HT1080 (cell line): ENCODE measurements at places on chromosomes 5 and 9. TPM values are rescaled to one million over a fixed set of nuclear protein-coding genes. Genes with fewer than 3 reads are reported as not detected.

GRCh38 chr9:19148187-19148586 lies 20.9 kb upstream of the PLIN2 start:
- no peak for DNase-seq

- no peak for DNase-seq
Measured at GRCh38 chr9:19630760-19631159, 158.1 kb downstream of the SLC24A2 start.

DNA sequence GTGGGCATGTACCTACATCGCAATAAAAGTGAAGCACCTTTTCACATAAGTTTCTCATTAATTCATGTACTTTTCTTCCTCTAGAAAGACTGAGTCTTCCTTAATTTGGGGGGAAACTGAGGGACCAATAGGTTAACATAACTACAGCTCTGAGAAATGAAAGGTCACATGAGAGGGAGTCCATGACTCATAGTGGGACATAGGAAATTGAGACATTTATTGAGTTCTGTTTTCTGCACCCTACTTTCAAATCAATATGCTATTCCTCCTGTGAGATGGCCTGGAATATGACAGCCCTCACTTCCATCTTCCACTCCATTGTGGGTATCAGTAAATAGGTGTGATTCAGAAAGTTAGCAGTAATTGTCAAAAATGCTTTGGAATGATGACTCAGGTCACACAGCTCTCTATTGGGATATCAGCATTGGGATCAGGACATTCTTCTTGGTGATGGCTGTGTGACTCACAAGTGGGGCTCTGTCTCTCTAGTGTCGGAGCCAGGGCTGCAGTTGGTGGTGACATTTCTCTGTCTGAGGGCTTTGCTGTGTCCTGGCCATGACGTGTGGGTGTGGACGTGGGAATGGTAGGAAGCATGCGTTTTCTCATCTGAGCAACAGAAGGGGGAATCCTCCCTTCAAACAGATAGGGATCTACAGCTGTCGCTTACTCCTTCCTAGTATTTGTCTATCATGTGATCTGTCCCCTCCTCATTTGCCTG lies 125.0 kb downstream of the TRIO start:
- peak; percentile 98 for DNase-seq

GRCh38 chr5:94857111-94857510 lies 238.6 kb downstream of the SLF1 start:
- no peak for DNase-seq

DNA sequence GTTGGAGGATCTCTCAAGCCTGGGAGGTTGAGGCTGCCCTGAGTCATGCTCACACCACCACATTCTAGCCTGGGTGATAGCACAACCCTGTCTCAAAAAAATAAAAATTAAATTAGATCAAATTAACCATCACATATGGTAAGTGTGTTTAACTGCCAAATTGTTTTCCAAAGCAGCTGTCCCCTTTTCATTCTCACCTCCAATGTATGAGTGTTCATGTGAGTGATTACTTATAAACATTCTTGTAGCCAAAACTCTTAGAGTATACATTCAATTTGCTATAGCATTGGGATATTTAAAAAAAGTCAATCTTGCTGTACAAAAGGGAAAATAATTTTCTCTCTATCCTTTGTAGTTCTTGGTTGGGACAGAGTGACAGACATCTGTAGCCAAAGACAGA lies 53.4 kb upstream of the SNAPC3 start:
- no peak for DNase-seq

DNA sequence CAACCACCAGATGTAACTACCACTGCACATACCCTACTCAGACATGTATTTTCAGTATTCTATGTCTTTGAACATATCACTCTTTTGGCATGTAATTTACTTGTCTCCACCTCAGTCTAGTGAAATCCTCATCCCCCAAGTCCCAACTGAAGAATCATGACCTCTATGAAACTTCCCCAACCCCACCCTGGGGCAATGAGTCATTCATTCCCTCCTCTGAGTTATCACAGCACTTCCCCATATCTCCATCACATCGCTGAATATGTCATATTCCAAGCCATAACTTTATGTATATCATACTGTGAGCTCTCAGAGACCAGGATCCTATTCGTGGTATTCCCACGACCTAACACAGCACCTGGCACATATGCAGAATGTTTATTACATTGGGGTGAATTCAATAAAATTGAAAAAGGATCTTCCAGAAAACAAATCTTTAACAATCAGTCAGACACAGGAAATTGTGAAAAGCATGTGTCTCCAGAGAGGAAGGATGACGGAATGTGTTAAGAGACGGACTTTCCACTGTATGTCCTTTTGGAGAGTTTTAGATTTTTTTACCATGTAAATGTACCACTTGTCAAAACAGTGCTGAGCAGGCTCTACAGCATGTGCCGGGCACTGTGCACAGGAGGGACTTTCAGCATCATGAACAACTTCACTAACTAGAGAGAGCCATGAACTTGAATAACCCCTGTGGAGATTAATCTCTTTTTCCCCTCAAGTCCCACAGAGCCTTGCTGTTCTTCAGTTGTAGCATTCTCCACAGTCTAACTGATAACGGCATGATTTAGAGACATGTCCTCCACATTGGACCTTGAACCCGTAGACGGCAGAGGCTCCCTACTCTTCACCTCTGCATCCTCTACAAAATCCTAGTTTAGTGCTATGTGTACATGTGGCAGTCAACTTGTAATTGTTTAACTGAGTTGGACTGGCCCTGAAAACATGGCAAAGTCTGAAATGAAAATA lies 213.5 kb downstream of the GLIS3 start:
- DNase-seq, result peak; percentile 50

DNA sequence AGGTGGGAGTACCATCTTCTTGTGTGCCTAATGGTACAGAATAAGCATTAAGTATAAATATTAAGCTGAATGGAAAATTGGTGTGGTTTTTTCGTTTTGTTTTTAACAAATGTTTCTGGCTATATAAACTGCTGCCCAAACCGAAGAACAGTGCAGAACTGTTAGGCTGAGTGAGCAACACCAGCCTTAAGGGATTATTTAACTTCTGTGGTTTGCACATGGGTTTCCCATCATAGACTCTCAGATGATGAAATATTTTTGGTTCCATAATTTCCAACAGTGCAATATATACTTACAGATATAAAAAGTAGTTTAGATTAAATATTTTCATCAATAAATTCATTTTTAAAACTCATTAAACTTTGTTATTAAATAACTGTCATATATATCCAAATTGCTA lies 16.4 kb downstream of the C5orf63 start:
- no peak for DNase-seq

- peak; percentile 8 for DNase-seq
Measured at GRCh38 chr9:23783509-23783908, 42.5 kb downstream of the ELAVL2 start.

DNA sequence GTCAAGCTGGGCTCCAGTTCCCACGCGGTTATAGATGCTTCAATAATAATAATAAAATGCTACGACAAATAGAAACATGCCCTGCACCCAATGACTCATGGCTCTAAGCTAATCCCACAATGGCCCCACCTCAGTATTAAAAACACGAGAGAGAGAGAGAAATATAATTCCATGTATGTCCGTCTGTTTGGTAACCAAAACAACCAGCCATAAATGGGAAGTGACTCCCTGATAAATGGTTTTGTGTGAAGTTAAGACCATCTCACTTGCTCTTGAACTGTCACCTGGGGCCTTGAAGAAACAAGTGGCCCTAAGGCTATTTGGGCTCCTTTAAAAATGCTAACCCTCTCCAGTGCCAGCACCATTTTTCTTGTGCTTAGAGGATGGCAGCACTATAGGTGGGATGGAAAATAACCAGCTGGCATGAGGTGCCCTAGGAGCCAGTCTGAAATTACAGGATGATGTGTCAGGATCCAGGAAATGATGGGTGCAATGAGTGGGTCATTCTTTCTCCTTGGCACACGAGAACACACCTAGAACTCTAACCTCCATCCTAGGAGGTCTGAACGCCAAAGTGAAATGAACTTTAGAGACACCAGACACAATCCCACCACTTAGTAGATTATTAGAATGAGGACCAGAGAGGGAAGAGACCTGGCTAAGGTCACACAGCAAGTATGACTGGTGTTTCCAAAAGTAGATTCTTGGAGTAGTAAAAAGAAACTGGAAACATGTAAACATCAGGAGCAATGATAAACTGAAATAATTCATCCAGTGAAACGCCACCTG lies 35.7 kb upstream of the ADRB2 start:
- peak; percentile 91 for DNase-seq

TEK gene
- total RNA-seq, result 0.26 and 0.33 TPM in 2 replicates

SLC24A2 gene
- total RNA-seq, result under 0.01 and 0.02 TPM in 2 replicates

MSMP gene
- total RNA-seq, result not detected in 2 replicates

RASEF gene
- total RNA-seq, result 0.14 and 0.73 TPM in 2 replicates
